Hippocampal formation (tissue), 2 donors: ENCODE measurements at places on chromosomes 4 and X.

- DNase-seq, result no peak
Observed at GRCh38 chr4:74539044-74539790, 94.3 kb downstream of the AREG start.

- DNase-seq, result no peak
Observed at GRCh38 chrX:105266456-105266855, 46.0 kb upstream of the TEX13A start.

GRCh38 chrX:65596270-65597034 lies 61.9 kb upstream of the LAS1L start:
- no peak for DNase-seq

GRCh38 chr4:55132775-55133174 lies 7.4 kb upstream of the KDR start:
- no peak for DNase-seq

DNA sequence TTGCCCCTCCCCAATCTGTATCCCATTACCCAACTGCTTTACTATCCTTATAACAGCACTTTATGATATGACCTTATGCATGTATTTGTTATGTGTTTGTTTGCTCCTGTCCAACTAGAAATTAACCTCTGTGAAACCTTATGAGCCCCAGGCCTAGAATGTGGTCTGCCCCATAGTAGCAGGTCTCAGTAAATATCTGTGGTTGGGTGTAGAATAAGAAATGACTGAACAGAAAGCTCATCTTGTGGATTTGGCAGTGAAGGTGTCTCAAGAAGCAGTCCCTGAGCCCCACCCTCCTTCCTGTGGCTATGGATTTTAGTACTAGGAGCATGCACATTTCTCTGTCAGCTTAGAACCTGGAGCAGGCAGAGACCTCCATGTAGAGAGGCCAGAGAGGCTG lies 229.0 kb upstream of the LCORL start:
- no peak for DNase-seq

GRCh38 chr4:36323816-36324419 lies 42.5 kb downstream of the DTHD1 start:
- DNase-seq, result no peak

DNA sequence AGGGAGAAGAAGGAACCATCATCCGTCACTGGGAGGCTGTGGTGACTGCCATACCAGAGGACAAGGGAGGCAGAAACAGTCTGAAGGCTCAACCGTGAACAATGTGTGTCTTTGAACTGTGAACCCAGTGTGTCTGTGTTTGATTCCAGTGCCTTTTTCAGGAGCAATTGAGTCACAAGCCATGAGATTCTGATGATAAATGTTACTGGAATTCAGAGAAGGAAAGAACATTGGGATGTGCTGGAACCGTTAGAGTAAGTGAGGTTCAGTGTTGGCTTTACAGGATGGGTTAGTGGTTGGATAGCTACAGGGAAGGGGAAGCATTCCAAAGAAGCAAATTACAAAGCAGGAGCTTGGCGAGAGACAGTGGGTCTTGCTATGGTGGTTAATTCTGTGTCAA lies 464.4 kb downstream of the TRIML1 start:
- DNase-seq, result no peak

GRCh38 chr4:46937493-46937892 lies 28.4 kb upstream of the COX7B2 start:
- no peak for DNase-seq

DNA sequence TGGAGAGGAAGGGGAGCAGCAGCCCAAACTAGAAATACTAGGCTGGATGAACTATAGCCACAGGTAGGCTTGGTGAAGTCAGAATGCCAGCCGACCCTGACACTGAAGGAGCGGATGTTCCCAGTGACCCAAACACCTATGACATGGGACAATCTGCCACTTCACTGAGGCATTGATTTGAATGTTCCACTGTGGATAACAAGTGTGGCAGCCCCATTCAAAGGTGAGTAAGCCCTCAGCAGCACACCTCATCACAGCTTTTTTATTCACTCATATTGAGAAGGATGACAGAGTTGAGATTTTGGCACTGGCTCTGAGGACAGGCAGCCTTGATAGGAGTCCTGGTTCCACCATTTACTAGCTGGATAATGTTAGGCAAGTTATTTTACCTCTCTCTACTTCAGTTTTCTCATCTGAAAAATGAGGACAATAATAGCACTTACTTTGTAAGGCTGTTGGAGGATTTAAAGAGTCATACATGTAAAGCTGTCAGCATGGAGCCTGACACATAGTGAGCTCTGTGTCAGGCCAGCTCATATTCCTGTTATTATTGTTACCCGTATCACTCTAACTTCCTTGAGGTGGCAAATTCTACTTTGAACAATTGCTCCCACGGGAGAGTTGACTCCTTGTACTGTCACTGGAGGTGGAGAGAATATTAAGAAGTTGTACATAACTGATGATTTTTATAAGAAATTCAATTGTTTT lies 114.6 kb downstream of the RASL11B start:
- no peak for DNase-seq

GRCh38 chr4:172895699-172896098 lies 272.9 kb upstream of the GALNT7 start:
- no peak for DNase-seq

GRCh38 chr4:182143086-182143821 lies 99.9 kb upstream of the TENM3 start:
- no peak for DNase-seq

DNA sequence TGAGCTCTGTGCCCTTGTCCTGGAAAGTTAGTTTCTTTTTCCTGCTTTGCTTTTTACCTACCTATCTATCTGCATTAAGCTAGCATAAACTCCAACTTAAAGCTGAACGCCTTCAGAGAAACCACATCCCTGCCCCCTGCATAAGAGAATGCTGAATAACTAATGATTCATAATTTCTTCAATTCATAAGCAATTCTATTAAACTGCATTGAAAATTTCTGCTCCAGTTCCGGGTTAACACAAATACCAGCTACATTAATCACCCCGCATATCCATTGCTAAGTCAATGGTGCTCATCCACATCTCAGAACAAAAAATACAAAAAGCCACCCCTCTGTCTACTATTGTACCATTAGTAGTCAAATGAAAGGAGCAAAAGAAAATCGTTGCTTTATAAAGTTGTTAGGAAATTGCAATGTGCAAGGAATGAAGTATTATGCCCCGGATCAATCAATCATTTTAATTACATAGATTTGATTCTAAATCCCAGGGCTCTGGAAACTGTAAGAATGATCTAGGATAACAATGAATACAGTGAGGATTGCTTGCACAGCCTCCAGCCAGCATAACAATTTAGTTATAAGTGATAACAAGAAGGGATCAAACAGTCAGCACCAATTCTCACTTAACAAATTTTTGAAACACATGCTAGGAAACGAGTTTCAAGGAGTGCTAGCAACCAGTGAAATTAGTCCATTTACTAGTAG lies 106.8 kb downstream of the ELOVL6 start:
- DNase-seq, result no peak

DNA sequence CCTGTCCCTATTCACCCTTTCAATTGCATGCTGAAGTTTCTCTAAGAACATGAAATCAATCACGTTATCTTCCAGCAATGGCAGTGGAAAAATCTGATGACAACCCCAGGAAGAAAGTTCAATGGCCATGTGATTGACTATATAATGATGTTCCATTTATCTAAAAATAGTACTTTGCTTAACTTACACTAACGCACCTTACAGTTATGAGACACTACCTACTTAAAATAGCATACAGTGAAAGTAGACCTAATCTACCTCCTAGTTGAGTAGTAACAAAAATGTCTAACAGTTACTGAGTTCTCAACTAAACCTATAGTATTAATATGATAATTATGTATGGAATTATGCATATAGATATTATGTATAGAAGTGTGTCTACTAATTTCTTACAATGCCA lies 28.6 kb upstream of the PGM2 start:
- no peak for DNase-seq

- no peak for DNase-seq
Observed at GRCh38 chrX:25178555-25178954, 162.8 kb upstream of the ARX start.

DNA sequence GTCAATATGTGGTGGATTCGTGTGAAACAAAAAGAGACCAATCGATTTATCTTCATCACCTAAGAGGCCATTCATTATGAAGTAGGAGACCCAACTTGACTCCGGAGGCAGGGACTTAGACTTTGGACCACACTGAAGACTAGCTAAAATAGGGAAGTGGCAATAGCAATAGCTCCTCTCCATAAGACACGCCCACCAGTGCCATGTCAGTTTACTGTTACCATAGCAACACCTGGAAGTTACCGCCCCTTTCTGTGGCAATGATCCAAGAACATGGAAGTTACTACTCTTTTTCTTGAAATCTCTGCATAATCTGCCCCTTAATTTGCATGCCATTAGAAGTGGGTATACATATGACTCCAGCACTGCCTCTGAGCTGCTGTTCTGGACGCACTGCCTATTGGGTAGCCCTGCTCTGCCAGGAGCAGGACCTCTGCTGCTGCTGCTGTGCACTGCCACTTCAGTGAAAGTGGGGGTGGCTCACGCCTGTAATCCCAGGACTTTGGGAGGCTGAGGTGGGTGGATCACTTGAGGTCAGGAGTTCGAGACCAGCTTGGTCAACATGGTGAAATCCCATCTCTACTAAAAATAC lies 163.2 kb downstream of the PRKX start:
- no peak for DNase-seq

DNA sequence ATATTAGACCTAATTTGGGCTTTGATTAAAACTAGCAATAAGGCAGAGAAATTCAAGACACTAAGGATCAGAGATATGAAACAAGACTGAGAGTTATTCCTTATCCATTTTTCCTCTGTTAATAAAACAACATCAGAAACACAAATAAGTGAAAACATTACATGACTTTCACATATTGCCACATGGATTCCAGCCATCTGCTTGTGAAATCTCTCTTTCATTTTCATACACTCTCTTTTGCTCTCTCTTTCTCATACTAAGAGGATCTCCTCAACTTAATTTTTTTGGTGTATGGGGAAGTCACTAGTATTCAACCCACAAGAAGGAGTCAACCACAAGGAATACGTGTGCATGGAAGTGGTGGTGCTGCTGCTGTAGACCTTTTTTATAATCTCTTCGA lies 183.0 kb downstream of the LDB2 start:
- no peak for DNase-seq

GRCh38 chrX:40653535-40653934 lies 6.2 kb upstream of the CXorf38 start:
- DNase-seq, result no peak
